Stimulated activated CD4-positive, alpha-beta T cell treated with anti-CD3 and anti-CD28 coated beads, TNF-alpha, amount 100 ng/mL, for 4 hours (primary cell): ENCODE measurements at places on chromosomes 2 and 18.

DNA sequence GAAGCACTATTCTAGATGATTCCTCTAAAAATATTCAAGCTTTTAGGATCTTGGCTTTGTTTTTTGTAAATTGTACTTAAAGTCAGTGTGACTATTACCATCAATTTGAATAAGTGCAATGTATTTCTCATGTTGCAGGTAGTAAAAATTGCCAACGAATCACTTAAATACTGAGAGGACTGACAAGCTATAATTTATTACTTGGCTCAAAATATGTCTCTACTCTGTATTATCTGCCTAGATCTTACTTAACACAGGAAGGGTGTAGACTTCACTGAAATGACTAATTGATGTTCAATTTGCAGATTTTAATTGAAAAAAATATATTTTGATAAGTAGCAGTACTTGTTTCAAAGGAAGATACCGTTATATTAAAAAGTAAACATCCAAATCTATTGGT lies 202.3 kb downstream of the SLC8A1 start:
- no peak for DNase-seq

DNA sequence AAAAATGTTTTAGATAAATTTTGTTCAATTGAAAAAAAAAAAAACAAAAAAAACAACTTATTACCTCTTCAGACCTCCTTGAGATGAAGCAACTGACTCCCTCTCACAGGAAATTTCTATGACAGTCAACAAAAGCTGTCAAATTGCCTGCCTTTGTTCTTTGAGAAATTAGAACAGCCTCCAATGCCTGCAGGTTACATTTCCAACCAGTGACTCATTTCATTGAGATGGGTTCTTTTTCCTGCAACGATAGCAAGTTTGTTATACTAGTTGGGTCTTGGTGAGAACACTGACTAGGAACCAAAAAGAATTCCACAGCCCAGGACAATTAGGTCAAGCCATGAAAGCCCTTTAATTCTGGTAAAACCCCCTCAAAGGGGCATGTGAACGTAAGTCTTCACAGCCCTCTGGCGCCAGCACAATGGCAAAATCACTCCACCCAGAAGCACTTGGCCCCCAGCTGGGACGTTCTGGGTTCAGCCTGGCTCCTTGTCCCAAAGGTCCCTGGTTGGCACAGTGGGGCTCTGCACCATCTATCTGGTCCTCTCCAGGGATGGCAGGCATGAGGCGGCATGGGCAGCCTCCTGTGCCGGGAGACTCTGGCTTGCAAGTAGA lies 87.0 kb downstream of the SPP2 start:
- no peak for DNase-seq

DNA sequence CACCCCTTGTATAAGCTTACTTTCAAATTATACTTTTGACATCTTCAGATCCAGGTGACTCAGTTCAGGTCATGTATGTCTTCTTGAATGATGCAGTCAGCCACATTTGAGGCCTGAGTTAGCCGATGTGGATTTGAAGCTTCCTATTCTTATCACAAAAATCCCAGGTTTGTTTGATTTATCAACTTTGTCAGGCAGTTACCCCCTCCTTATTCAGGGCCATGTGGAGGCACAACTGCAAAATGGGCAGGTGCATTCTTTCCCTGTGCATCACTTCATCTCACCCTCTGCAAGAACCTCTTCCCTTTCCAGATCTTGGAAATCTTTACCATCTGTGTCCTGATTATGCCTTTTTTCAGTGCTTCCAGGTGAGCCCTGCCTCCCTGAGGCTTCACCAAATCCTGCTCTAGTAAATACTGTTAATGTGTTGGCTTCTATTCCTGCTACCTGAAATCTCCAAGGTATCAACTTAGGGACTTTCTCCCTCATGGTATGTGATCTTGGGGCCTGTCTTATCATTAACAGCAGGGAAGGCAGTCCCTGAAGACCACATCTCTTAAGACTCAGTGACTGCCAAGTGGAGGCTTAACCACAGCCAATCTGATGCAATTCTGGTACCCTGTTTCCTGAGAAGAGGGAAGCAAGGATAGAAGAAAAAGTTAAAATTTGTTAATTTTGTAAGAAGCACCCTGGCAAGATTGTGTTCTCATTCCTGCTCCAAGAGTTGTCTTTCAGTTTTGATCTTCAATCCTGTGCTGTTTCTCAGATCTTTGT lies 9.4 kb upstream of the ARHGAP28 start:
- DNase-seq, result no peak

- DNase-seq, result no peak
Observed at GRCh38 chr18:66150650-66151049, 399.8 kb downstream of the CDH7 start.

DNA sequence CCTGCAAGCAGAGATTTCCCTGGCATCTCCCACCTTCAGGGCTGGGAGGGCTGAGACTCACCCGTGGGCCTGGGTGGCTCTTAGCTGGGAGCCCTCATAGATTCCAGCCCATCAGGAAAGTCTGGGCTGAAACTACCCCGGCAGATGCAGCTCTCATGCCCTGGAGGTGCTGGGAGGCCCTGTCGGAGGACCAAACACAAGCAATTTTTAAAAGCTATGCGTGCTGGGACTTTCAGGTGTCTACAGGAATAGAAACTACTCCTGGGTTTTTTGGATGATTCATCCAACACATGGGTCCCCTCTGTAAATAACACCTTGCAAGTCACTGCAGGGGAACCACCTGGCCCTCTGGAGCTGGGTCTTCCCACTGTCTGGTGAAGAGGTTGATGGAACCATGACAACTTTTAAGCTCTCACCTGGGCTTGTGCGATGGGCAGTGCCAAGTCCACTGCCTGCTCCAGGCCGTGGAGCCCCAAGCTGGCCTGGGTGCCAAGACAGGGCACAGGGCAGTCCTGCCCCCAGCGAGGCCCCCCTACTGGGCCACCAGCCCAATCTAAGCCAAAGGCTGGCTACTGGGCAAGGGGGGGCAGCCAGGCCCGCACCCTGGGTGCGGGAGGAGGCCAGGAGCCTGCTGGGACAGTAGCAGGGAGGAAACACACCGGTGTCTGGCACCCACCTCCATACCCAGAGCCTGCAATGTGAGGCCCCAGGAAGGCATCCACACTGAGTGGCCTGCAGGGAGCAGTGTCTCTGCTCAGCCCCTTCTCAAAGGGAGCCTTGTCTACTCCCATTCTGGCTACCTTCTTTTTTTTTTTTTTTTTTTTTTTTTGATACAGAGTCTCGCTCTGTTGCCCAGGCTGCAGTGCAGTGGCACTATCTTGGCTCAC lies 1.1 kb upstream of the GPR55 start:
- no peak for DNase-seq

DNA sequence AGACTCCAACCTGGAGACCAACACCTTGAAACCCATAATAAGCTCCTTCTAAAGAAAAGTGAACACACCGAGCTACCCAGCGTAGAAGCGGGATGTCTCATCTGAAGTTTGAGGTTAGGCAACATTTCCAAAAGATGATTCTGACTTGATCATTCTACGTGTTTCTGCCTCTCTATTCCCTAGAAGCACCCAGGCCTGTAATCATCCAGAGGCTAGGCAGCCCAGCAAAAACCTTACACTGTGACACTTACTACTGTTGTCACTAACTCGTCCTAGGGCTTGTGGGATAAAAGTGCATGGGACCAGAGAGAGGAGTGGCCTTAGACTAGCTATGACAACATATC lies 1.4 kb downstream of the ZBTB14 start:
- DNase-seq, result no peak

DNA sequence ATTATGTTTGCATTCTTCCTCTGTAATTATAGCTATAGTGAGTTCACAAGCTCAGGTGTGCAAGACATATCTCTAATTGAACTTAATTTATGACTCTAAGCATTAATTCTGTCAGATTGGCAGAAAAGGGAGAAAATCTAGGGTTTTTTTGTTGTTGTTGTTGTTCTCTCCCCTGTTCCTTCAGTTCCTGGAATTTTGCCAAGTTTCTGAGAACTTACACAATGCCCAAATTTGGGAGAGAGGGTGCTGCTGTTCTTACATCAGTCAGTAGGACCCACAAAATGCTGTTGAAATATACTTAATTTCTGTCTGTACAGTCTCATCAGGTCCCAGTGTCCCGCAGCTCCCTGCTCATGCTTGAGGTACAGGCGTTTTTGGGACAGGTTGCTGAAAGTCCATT lies 221.8 kb upstream of the RBMS1 start:
- no peak for DNase-seq

DNA sequence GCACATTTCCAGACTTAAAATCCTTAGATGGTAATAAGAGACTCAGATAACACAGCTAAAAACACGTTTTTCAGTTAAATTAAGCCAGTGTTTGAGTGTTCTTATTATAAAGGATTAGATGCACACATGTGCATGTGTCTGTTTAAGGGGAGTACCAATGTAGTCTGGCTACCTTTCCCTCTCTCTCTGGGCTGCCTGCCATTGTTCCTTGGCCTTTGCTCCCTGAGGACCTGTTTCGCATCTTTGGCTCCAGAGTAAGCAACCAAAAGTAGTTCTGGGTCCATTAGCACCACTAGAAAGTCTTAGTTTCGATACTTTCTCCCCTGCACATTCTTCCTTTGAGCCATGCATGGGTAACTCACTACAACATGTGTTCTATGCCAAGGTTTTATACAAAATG lies 228.3 kb downstream of the TPGS2 start:
- no peak for DNase-seq

DNA sequence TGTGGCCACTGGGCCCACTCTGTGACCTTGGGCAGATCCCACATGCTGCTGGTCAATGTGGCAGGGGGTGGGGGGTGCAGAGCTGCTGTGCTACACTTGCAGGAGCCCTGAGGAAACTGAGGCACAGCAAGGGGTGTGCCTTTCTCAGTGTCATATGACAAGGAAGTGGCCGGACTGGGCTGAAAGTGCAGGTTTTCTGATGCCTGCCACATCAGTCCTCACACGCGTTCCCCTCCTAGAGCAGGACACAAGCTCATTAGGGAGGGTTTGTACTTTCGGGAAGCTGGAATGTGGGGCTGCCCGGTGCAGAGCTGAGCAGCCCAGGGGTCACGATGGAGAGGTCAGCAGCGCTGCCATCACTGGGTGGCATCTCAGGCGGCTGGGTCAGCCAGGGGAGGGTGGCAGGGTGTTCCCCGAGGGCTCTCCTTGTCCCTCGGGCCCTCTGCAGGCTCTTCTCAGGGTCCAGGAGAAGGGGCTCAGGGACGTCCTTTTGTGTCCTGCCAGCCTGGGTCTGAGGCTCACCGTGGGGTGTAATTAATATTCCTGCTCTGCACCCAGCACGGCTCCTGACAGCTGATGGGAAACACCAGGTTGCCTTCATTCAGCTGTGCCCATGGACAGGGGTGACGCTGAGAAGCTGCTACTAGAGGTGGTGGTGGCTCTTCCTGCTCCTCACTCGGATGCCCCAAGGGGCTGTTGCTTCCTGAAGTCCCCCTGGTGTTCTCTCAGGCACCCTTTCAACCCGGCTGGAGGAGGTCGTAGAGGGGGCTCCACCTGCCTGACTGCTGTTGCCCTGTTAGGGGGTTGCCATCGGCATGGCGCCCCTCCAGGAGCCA lies 62.1 kb upstream of the HDAC4 start:
- DNase-seq, result no peak

GRCh38 chr18:62637807-62638687 lies 77.3 kb upstream of the PHLPP1 start:
- peak; percentile 17 for DNase-seq

DNA sequence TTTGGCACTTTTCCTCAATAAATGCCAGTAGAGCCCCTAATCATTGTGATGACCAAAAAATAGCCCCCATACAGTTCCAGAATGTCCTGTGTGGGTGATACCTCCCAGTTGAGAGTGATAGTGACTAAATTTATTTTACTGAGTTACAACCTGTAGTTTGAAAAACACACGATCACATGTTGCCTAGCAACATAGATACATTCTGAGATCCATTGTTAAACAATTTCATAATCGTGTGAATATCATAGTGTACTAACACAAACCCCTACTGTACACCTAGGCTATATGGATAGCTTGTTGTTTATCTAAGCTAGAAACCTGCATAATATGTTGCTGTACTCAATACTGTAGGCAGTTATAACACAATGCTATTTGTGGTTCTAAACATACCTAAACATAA lies 30.6 kb downstream of the KCMF1 start:
- no peak for DNase-seq

DNA sequence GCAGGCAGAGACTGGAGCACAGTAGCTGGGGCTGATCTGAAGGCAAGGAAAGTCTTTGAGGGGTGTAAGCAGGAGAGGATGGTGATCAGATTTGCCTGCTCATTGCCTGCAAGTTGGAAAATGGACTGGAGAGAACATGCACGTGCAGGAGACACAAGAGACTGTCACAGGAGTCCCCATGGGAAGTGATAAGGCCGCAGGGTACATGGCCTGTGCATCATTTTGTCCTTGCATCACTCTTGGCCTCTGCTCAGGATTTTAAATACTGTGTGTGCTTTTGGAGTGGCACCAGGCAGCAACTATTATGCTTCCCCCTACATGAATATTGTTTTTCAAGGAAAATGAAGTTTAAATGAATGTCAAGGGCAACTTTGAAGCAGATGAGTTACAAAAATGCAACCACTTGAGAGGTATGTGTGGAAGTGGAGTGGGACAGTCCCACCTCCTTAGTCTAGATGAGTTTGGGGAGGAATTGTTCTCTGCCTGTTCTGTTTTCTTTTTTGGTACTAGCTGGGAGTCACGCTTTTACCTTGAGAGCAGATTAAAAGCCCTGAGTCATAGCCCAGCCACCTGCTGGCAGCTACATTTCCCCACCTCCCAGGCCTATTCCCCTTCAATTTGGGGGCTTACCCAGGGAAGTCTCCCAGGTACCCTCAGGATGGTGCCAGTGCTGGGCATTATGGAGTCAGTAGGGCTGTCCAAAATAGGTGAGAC lies 19.3 kb downstream of the MAPK4 start:
- no peak for DNase-seq

DNA sequence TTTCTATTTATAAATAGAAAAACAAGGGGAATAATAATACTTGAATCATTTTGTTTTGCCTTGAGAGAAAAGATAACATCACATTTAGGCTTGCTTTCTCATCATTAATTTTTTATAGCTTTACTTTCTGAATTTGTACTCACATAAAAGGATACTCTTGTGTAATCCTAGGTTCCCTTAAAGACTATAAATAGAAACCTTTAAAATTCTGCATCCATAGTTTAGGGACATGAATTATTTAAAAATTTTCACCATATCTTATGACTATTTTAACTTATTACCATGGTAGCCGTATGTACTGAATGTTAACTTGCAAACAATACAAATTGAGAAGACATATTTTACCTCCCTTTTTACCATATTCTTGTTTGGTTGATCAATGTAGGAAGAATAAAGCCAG lies 143.5 kb upstream of the CWC22 start:
- no peak for DNase-seq

DNA sequence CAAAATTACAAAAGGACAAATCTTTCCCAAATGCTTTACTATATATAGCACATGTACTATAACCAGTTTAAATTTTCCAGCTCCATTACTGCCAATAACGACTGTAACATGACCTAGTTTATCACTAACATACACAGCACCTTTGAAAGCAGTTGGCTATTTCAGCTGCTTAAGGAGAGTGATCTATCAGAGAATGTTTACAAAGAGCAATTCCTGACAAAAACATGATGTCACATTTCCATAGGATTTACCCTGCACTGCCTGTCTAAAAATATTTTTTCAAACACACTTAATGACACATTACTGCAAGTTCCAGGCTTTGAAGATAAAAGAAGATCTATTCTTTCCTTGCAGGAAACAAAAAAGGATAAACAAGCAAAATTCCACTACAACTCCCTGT lies 40.6 kb downstream of the ZNF516 start:
- DNase-seq, result no peak

GRCh38 chr2:59182249-59182648 lies 941.1 kb upstream of the FANCL start:
- no peak for DNase-seq

GRCh38 chr2:18911416-18911815 lies 322.0 kb upstream of the NT5C1B start:
- no peak for DNase-seq

GRCh38 chr2:159053161-159054031 lies 85.0 kb downstream of the TANC1 start:
- no peak for DNase-seq
